Osteocyte (in vitro differentiated cells): ENCODE measurements at places on chromosomes 4 and X. TPM values are rescaled to one million over a fixed set of nuclear protein-coding genes. Genes with fewer than 3 reads are reported as not detected.

GRCh38 chr4:98939892-98940298 is 11.0 kb upstream of the EIF4E start:
- DNase-seq, result no peak

- no peak for DNase-seq
Observed at GRCh38 chrX:68650491-68650890, 3.0 kb downstream of the STARD8 start.

DNA sequence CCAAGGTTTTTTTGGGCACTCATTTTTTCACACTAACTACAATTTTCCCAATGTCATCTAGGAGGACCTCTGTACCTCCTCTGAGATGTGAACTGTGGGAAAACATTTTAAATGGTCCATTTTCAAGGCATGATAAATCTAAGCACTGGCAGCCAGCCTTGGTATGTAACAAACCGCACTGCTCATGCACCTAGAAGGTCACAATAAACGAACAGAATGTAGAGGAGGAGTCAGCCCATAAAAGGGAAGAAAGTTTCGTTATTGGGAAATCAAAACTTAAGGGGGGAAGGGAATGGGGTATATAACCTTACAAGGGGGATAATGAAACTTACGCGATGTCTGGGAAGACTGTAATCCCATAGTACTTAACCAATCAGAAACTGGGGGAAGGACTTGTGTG is 16.4 kb downstream of the COX18 start:
- no peak for DNase-seq

DNA sequence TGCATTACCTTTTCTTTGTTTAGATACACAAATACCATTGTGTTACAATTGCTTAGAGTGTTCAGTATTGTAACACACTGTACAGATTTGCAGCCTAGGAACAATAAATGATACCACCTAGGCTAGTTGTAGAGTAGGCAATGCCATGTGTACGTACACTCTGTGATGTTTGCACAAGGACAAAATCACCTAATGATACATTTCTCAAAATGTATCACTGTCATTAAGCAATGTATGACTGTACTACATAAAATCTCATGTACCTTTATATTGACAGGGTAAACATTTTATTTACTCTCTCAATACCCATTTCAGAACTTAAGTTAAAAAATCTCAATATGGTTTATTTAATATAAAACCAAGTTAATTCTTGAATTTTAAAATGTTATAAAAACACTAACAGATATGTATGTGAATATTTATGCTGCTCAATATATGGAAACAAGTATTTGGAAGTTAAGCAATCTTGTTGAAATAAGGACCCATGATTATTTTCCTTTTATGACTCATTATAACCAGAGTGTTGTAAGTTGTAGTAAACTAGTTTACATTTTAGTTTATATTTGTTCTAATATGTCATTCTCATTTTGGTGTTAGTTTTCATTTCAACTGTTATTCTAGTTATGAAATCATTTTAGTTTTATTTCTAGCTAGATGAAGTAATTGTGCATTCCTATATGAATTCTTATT is 409.2 kb downstream of the TLL1 start:
- DNase-seq, result no peak

DNA sequence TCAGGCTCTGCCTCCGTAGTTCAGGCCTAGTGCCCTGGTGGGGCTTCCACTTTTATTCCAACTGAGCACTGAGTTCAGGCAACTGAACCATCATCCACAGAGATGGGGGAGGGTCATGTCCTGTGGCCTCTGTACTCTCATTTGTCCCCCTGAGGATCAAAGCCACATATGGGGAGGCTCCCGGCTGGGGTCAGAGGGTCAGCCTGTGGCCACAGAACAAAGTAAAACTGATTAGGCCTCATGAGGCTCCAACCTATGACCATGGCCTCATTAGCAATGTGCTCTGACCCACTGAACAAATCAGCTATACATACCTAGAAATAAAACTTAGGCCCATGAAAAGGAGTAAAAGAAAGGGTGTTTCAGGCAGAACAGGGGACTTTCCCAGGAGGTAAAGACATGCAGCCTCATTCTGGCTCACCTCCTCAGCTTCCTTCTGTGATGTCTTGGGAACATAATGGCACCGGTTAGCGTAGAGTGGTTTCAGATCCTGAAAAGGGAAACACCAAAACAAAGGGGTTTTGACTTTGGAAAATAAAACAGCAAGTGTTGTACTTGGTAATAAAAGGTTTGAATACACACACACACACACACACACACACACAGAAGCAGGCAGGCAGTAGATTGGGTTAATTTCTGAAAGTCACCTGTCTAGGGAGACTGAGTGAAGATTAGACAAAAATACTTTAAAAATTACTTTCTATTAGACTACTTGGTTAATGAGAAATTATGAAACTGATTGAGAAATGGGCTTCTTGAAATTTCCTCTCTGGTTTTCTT is 24.3 kb downstream of the TMEM255A start:
- DNase-seq, result no peak

DNA sequence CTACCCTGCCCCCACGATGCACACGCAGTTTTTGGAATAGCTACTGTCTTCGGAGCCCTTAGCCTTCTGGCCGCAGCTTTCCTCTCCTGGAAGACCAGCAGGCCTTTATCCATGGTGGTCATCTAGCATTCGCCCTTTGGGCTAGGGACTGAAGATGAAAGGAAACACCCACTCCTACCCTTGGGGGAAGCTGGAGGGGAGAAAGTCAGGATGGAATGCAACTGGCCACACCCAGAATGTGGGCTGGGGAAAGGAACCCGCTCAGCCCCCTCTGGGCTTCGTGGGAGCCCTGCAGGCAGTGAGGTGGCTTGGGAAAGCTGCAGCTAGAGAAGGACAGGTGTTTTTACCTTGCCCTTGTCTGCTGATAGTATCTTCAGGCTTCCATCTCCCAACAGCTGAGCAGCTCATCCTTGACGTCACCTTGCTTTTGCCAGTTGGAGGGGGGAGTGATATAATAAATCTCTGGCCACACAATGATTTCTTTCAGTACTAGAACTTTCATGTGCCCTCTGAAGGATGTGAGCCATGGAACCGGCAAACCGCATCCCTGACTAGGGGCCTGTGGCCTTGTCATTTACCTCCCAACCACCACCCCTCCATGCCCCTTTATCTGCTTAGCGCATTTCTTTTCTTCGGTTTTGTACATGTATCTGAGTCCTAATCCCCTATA is 59.0 kb downstream of the ELF4 start:
- no peak for DNase-seq

GRCh38 chrX:8743126-8743732 is 11.3 kb upstream of the ANOS1 start:
- DNase-seq, result no peak

Gene ODAPH
- total RNA-seq, result not detected in 2 replicates
